ENCODE measurements at places on chromosomes 3 and 15.

DNA sequence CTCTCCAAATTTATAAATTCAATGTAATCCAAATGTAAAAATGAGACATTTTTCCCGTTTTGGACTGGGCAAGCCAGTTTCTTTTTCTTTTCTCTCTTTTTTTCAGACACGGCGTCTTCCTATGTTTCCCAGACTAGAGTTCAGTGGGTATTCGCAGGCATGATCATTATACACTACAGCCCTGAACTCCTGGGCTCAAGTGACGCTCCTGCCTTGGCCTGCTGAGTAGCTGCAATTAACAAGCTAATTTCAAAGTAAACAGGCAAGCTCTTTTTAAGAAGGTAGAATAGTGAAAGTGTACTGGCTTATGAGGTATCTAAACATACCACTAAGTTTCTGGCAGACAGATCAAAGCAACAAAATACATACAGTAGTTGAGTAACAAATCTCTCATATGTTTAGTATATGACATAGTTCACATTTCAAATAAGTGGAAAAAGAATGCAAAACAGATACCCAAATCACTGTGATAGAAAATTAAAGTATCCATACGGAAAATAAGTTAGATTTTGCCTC is 13.5 kb downstream of the HIGD1A start:
- DNase-seq: no peak

- peak; percentile 23 for DNase-seq
These were observed 22.8 kb downstream of the DUOX2 start for GRCh38 chr15:45091161-45091560.

- DNase-seq: no peak
These were observed 27.0 kb upstream of the UBE3A start for GRCh38 chr15:25465835-25466234.

- DNase-seq: peak; percentile 39
These were observed 165.5 kb downstream of the NECTIN3 start for GRCh38 chr3:111236836-111237713.

DNA sequence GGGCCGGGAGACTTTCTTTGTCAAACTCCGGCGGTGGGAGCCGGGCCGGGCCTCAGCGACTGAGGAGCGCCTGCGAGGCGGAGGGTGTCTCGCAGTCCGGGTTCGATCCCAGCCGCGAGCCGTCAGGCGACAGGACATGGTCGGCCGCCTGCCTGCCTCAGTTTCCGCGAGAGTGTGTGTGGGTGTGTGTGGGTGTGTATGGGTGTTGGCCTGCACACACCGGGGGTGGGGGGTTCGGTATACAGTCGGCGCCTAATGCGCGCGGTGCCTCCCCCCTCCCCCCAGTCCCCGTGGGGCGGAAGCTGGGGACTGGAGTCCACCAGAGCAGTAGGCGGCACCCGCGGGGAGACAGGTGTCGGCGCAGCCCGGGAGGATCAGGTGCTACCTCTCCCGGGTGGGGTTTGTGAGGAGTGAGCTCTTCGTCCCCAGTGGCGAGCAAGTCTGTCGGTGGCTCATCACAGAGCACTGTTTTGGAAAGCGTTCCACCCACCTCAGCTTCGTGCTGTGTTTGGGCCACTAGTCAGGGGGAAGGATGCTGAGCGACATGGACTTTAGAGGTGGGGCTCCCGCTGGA is 246.3 kb downstream of the GOLGA6L6 start:
- DNase-seq: no peak

DNA sequence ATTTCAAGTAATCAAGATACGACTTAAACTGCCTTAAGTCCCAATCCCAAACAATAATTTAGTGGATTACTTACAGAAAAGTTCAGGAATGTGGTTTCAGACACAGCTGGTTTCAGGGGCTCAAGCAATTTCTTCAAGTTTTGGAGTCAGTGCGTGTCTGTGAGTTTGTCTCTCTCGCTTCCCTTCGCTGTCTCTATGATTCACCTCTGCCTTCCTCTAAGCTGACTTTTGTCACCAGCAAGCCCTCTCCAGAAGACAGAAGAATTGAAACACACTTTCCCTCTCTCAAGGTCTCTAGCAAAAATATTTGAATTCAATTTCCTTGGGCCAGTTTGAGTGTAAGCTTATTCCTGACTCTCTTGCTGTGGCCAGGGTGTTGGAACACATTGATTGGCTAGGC is 392.4 kb downstream of the EDEM1 start:
- no peak for DNase-seq

DNA sequence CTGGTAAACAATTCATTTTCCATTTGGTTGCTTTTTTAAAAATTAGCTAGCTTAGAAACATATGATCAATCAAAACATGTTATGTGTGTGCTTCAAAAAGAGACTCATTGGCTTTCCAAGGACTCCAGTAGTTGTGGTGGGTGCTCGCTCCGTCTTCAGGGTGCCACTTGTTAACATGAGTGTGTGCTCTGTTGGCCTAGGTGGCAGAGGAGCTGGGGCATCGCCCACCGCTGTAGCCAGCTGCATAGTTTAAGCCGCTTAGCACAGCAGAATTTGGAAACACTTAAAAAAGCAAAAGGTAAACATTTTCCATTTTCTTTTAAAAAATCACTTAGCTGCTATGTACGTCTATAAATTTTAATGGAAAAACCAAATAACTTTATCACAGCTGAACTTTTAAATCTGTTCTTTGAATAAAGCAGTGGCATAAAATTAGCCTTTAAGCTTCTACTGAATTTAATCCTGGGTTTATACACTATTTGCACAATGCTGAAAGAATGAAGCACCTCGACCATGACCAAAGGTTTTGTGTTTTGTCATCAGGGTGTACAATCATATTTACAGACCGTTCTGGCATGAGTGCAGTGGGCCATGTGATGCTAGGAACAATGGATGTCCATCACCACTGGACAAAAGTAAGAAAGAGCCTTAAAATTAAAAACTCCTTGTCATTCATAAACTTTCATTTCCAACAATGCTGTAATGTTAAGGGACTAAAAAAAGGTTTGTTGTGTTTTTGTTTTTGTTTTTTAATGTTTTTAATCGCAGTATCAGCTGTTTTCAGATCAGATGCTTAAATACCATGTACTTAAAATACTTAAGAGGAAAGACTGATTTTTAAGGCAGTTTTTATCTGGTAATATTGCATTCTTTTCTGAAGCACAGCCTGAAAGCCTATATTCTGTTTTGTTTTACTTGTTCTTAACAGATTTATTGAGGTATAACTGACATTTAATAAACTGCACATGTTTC is 57.9 kb downstream of the TCAIM start:
- DNase-seq: no peak

DNA sequence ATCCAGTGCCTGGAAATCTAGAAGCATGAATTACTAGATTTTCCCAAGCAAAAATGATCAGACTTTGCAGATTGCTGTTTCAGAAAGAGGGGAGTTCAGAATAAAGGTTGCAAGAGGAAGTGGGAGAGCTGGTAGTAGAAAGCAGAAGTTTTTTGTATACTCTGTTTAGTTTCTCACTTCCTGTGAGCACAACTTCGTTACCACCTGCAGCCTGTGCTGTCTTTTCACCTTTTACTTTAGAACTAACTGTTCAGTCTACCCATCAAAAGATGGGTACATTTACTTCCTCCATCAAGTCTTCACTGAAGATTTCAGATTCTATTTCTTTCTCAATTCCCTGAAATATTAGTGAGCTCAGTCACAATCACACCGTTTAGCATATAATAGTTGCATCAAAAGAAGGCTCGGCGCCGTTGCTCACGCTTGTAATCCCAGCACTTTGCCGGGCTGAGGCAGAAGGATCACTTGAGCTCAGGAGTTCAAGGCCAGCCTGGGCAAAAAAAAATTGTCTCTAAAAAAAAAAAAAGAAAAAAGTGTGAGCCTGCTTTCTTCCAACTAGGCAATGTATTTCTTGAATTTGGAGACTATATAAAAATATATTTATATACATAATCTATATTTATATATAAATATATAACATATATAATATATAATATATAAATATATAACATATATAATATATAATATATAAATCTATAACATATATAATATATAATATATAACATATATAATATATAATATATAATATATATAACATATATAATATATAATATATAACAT is 1.8 kb upstream of the CEP97 start:
- DNase-seq: no peak

DNA sequence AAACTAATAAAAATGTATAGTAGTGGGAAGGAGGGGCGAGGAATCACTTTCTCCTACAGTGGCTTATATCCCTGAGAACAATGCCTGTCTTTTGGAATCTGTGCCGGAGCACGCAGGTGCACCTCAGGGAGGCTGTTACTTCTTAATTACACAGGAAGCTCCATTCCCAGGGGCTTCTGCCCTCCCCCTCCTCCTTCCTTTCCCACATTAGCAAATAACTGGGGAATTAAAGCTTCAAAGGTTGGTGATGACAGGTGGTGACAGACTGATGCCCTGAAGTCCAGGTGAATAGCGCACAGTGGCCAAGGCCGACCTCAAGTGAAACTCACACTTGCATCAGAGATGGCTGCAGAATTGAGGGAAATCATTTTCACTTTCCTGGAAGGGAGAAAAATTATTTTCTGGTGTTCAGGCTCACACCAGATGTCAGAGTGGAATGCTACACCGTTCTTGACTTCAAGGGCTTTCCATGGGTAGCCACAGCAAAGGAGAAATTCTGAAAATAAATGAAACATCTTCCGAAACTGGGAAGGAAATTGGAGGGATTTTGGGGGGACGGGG is 3.7 kb downstream of the GRAMD2A start:
- no peak for DNase-seq

DNA sequence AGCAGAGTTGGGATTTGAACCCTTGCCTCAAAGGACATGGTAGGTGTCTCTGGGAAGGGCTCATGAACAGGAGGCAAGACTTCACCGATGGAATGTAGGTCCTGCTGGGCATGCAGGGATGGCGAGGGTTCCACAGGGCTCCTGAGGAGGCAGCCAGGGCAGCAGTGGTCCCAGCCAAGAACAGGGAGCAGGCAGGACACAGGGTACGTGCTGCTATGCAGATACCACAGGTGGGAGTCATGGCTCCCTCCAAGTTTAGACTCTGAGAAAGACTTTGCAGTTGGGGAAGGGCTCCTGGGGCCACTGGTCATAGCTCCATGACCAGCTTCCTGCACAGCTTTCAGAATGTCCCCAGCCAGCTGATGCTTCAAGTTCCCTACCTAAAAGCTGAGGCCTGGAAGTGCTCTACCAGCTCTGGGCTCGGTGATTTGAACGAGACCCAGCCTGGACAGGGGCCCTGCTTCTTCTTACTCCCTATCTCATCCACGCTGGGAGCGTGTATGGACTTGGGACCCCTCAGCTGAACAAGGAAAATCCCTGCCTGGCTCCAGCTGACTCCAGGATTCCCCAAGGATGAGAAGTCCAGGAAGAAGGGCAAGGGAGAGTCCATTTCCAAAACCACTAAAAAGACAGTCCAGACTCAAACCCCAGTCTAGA is 747 bp downstream of the MYL3 start:
- DNase-seq: no peak

DNA sequence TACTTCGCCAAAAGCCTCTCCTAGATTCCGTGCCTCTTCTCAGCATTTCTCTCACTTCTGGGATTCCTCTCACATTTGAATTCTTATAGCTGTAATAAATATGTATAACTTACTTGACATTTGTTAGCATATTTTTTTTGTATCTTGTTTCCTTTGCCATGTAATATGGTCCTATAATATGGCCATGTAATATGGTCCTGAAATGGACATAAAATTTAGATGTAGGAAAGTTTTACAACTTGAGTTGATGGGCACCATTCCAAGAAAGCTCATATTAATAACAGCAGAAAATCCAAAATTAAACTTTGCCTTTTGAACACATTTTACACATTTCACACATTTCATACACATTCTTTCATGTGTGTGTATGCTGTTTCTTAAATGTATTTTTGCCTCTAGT is 480.6 kb downstream of the RBMS3 start:
- DNase-seq: no peak

GRCh38 chr15:77685082-77685815 is 52.5 kb upstream of the LINGO1 start:
- DNase-seq: no peak

GRCh38 chr3:30642849-30643361 is 36.5 kb downstream of the TGFBR2 start:
- DNase-seq: no peak

DNA sequence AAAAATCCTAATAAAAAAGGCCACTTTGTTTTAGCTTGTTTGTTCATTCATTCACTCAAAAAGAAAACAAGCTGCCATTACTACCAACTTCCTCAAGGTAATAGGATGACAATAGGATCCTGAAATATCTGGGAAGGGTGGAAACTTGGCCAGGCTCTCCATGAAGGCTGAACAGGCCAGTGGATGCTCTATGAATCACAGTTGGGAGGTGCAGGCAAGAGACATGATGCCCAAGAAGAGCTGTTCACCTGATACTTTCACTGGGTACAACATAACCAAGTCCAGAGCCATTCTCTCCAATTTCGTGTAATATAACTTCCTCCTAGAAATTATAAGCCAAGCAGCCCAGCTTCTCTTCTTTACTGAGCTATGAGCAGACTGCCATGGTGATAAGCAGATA is 37.3 kb downstream of the NMNAT3 start:
- DNase-seq: no peak

DNA sequence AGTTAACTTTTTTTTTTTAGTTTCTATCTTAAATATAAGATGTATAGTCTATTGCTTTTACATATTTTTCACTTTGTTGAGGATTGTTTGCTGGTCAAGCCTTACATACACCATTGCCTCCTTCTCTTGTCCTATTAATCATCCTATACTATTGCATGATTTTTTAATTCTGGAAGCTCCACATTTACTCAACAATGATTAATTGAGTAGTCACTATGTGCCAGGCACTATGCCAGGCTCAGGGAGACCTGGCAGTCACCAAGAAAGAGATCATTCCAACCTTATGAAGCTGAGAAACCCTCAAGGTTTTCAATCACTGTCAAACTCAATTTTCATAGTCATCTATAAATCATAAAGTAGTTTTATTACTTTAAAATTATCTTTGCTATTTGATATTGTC is 626.2 kb downstream of the IGSF11 start:
- no peak for DNase-seq

All from ELR (cell line).